ENCODE measurements at places on chromosomes 7 and 10. TPM values are rescaled to one million over a fixed set of nuclear protein-coding genes. Genes with fewer than 3 reads are reported as not detected.

Gene FAM237B
- not detected for total RNA-seq

Gene OPALIN
- not detected for total RNA-seq

Gene HMX2
- not detected for total RNA-seq

Gene TUBAL3
- not detected for total RNA-seq

Gene SRRM3
- total RNA-seq = 0.66 TPM

Gene SPDYE11
- total RNA-seq = not detected

Gene ZPBP
- total RNA-seq = not detected

Gene MACROH2A2
- total RNA-seq = 1.3 TPM

Gene ALDH18A1
- 120 TPM for total RNA-seq

Gene INSYN2A
- under 0.01 TPM for total RNA-seq

Gene AKR1C3
- 4.4 TPM for total RNA-seq

Gene TBXAS1
- total RNA-seq = 0.66 TPM

Measured in placental pericyte (primary cell).